Stimulated activated CD4-positive, alpha-beta T cell treated with anti-CD3 and anti-CD28 coated beads, Interleukin-15, amount 100 ng/mL, for 24 hours (primary cell): ENCODE measurements at places on chromosomes 2 and 18.

DNA sequence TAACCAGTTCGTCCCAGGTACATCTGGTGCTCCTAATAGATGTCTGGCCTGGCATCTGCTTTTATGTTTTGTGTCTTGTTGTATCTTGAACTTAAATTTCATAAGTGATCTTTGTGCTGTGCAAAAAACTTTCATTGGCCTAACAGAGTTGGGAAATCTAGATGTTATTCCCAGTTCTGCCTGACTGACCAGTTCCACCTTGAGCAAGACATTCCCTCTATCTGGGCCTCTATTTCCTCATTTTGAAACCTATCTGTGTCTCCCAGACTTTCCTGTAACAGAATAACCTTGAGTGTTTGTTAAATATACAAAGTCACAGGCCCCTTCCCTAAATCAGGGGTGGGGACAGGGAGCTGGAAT lies 90.5 kb upstream of the MSH2 start:
- DNase-seq, result no peak

- no peak for DNase-seq
Observed at GRCh38 chr2:110873056-110873502, 140.7 kb downstream of the ACOXL start.

GRCh38 chr2:71455741-71456569 lies 2.6 kb downstream of the DYSF start:
- DNase-seq, result no peak

GRCh38 chr18:42052122-42052708 lies 97.2 kb downstream of the PIK3C3 start:
- no peak for DNase-seq

DNA sequence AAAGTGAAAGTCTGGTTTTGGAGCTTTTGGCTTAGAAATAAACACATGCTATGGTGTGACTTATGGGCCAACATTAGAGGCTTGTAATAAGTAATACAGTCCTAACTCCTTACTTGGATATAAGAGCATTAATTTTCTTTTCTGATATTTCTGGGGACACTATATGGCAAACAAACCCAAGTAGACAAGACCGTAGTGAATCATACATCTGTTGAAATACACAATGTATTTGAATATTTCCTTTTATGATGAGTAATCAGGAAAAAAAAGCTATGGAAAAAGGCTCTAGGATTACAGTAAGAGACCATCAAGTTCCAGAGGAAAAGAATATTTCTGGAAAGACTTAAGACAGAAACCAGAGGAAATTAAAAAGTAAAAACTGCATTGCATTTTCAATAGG lies 146.0 kb upstream of the CYP26B1 start:
- DNase-seq, result no peak

- DNase-seq, result no peak
Observed at GRCh38 chr2:99346218-99346617, 9.0 kb downstream of the EIF5B start.

- DNase-seq, result no peak
Observed at GRCh38 chr2:58899692-58900091, 658.6 kb upstream of the FANCL start.

DNA sequence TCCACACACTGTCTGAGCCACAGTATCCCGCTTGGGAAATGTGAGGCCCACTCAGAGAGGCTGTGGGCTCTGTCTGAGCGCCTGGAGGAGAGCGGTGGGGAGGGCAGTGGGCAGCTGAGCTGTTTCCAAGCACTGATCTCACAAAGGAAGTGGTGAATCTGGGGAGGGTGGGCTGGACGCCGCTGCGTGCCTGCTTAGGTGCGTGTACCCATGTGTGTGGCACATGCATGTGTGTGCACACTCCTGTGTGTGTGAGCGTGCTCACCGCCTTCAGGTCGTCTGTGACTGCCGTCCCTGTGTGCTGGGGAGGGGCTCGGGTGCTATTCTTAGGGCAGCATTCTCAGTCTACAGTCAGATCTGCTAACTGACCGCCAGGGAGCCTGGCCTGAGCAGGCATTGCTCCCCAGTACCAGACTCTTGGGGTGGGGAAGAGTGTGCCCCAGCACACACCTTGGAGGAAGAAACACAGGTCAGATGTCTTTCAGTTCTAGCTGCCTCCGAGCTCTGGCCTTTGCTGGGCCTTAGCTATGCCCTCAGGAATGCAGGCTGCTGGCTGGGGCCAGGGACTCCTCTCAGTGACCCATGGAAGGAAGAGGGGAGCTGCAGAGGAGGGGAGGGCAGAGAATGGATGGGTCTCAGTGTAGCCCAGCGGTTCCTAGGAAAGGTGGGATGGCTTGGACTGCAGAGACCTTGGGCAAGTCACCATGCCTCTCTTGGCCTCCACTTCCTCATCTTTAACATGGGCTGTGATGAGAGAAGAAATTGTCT lies 31.4 kb downstream of the KCNIP3 start:
- DNase-seq, result no peak

- no peak for DNase-seq
Observed at GRCh38 chr18:56953428-56954198, 193.3 kb upstream of the BOD1L2 start.
